Activated CD8-positive, alpha-beta memory T cell treated with anti-CD3 and anti-CD28 coated beads for 24 hours (primary cell): ENCODE measurements at places on chromosomes 11 and 22.

- DNase-seq = no peak
Measured at GRCh38 chr11:110713449-110713776, 1.2 kb upstream of the ARHGAP20 start.

DNA sequence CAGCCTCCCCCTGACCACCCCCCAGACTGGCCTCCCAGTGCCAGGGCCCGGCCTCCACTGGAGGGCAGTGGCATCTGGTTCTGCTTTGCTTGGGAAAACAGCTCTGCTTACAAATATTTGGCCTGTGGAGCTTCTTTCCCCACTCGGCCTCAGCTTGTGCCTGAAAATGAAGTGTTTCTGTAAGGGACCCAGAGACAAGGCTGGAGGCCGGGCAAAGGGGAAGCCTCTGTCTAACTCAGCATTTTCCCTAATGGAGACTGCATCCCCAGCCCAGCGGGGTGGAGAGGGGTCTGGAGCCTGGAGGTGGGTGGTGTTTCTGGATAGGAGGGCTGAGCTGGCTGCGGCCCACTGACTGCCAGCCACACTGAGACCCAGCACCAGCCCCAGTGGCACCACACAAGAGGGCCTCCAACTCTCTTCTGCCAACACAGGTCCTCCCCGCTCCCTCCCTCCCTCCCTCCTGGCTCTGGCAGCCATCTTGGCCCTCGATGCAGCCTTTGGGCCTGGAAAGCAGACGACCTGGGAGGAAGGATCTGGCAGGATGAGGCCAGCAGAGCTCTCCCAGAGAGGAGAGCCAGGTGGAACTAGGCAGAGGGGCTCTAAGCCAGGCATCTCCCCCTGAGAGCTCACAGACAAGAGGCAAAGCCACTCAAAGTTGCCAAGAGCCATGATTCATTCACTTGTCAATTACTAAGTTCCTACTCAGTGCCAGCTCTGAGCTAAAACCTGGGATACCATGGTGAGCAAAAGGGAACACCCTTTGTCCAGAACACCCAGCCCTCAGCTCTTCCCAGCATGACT, 77.1 kb upstream of the CD82 start:
- no peak for DNase-seq

- DNase-seq = no peak
Measured at GRCh38 chr11:126874276-126874675, 126.3 kb downstream of the KIRREL3 start.

DNA sequence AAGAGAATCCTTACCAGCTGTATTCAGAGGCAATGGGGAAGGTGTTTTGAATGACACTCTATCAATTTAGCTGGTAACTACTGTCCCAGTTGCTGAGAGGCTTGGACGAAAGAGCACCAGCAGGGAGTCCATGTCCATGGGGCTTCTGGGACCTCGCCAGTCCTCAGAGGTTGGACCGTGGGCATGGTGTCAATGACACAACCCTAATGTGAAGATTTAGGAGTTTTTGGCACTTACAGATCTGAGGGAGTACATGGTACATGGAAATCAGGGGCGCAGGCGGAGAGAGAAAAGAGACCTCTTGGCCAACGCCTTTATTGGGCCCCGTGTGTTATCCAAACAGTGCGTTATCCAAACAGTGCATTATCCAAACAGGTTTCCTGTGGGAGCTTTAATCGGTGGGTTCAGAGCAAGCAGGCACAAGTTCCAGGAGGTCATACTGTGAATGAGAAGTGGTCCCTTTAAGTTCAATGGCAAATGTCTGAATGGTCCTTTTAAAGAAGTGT, 169.1 kb upstream of the B3GAT1 start:
- no peak for DNase-seq

GRCh38 chr22:25193548-25193947, 6.1 kb upstream of the CRYBB3 start:
- no peak for DNase-seq

DNA sequence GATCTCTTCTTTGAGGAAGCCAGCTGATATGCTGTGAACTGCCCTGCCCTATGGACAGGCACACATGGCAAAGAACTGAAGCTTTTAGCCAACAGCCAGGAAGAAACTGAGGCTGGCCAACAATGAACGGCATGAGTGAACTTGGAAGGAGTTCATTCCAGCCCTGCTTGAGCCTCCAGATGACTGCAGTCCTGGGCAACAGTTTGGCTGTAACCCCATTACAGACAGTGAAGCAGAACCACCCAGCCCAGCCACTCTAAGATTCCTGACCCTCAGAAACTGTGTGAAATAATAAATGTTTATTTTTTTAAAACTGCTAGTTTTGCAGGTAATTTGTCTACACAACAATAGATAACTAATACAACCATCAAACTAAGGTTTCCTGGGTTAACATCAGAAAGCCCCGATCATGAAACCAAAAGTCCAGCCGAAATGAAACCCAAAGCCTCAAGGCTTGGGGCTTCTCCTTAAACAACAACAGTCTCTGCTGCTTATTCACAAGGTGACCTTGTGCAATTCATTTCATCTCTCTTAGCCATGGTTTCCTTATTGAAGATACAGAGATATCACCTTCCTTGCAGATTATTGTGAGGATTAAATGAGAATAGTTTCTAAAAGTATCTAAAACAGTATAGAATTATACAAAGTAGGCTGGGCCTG, 31.4 kb downstream of the PAK1 start:
- no peak for DNase-seq

DNA sequence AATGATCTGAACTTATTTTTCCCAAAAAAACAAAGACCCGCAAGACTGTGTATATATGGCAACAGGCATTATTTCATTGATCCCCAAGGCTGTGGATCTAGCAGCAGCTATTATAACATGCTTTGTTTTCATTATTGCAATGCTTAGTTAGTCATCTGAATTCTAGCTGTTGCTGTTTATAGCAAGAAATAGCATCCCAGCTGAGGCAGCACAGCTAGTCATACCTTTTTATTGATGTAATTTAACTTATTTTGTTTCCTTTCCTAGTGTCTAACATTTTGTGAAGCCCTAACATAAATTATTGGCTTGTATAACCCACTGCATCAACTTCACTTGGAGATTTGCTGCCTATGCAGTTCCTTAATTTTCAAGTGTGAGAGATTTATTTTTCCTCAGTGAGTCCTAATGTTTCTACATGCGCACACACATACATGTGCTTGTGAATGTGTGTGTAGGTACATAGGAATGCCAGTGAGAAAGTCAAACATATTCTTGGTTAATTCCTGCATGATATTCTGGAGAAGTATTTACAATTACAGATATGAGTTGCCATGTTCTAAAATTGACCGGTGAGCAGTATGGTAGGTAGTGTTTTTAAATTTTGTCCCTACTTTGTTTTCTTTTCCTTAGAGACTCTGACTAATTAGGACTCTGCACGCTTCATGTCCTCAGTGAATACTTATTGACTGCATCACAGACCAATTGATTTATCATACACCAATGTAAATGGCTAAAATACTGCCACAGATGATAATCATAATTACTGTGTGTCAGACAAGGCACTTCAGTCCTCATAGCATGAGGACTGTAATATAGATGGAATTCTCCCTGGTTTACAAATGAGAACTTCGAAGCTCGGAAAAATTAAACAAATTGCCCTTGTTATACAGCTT, 119.3 kb downstream of the WNT11 start:
- no peak for DNase-seq

DNA sequence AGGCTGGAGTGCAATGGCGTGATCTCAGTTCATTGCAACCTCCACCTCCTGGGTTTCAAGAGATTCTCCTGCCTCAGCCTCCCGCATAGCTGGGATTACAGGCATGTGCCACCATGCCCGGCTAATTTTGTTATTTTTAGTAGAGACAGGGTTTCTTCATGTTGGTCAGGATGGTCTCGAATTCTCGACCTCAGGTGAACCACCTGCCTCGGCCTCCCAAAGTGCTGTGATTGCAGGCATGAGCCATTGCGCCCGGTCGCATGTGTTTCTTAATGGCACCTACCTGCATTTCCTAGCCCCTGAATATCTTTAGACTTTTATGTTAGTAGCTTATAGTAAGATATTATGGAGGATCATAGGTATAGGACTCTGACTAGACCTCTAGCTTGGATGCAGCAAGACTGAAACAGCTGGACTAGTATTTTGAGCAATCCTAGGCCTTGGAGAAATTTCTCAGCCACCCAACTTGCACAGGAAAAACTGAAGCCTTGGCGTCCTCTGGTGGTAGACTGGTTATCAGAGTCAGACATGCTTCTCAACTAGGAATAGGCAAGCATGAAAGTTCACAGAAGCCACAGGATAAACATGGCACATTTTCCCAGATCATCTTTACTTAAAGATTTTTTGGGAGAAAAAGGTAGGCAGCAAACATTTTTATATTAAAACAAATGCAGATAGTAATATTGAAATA, 22.7 kb upstream of the C1QTNF4 start:
- DNase-seq = no peak

- DNase-seq = no peak
Measured at GRCh38 chr11:34784318-34784841, 131.8 kb downstream of the APIP start.

- no peak for DNase-seq
Measured at GRCh38 chr11:132187814-132188213, 817.4 kb downstream of the NTM start.

DNA sequence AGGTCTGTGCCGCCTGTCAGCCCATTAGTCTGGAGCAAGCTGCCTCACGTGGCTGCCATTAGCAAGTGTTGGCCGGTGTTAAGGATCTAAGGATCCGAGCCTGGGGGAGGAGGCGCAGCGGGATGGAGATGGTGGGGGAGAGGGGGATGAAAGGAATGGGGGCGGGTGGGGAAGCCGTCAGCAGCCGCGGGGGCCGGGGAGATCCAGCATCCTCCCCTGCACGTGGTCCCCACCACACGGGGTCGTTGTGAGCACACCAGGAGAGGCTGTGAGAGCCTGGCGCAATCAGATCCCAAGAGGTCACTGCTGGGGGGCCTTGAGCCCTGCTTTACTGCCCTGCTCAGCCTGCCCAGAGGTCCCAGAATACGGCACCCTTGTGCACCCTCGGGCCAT, 7.3 kb downstream of the CABP7 start:
- no peak for DNase-seq

DNA sequence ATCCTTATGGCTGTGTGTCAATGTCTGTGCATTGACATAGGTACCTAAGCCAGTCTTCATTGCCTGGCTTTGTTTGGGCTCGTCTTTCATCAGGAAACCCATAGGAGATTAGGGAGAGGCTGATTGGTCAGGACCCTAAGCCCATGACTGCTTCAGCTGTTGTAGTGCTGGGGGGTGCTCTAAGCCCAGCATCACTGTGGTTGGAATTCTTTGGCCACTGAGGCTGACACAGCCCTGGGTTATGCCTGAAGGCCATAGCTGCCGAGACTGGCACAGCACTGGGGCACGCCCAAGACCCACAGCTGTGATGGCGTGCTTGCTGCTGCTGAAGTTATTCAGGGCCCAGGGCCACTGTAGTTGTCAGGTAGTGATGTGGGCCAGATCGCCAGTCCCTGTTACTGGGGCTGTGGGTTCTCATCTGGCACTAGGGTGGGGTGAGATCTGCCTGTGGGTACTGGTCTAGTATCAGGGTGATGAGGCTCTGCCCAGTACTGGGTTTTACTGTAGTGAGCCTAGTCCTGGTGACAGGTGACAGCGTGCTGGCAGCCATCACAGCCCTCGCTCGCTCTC, 4.9 kb downstream of the USP18 start:
- no peak for DNase-seq

DNA sequence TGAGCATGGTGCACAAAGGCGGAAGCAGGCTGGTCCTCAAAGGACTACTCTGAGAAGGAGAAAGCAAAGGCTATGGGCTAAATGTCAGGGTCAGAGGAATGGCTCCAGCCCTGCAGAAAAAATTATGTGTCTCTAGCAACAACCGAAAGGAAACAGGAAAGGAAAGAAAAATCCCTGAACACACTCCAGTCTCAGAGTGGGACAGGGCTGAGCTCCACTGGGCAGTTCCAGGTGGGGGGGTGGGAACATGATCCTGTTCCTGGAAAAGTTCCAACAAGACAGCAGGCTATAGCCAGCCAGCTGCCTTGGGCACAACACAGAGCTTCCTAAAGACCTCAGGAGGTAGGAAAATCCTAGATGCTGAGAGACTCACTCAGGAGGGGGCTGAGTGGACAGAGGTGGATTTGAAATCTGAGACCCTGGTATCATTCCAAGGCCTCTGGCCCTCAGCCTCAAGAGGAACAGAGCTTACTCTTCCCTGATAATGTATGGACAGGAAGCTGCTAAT, 1088.2 kb downstream of the TBC1D22A start:
- no peak for DNase-seq

- no peak for DNase-seq
Measured at GRCh38 chr22:37045958-37046357, 5.6 kb upstream of the KCTD17 start.

DNA sequence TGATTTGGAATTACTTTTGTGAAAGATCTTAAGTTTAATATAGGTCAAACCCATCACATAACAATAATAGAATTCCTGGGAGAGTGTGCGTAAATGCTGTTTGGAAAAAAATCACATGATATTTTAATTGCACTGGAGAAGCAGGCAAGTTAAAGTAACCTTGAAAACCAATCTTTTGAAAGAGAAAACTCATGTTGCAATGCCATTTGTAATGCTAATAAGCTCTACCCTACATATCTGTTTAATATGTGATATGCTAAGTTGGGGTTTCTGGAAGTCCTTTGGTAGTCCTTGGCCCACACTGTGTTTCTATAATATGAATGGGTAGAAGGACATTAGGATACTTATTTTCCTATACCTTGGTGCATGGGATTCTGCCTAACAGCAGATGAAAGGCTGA, 370.4 kb downstream of the DDX10 start:
- no peak for DNase-seq

DNA sequence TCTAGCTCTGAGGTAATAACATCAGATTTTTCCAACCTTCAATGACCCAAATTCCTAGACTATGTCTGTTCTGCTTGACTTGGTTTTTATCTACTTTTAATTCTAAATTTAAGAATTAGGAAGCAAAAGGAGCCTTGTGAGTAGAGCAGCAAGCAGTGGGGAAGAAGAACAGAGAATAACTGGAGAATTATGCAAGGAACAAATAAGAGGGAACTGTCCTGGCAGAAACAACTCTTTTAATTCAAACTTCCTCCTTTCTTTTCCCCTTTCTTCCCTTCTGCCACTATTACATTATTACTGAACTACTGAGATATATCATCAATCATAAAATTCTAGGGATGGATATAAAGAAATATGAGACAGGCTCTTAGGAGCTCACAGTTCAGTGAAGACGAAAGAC, 276.1 kb downstream of the SBF2 start:
- DNase-seq = no peak

- no peak for DNase-seq
Measured at GRCh38 chr11:132139181-132139580, 768.8 kb downstream of the NTM start.

DNA sequence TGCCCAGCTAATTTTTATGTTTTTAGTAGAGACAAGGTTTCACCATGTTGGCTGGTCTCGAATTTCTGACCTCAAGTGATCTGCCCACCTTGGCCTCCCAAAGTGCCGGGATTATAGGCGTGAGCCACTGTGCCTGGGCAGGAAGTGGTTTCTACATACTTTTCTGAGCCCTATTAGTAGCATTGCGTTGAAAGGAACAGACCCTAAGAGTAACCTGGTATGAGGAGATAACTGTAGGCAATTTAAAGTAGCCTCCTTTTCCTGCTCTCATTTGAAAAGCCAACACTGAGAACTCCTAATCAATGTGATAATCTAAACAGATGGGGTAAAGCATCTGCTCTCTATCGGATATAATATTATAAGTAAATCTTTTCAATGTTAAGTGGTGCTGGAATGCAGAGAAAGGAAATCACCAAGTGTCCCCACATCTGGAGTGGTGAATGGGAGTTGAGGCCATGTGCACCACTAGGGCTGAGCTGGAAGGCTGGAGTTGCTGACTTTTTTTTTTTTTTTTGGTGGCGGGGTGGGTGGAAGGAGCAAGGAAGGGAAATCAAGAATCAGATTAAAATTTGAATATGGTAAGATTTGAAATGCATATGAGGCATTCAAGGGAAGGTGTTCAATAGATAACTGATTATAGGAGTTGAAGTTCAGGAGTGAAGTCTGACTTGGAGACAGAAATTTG, 20.7 kb downstream of the PDHX start:
- no peak for DNase-seq
